ENCODE measurements at places on chromosomes 2 and 18. TPM values are rescaled to one million over a fixed set of nuclear protein-coding genes. Genes with fewer than 3 reads are reported as not detected.

PDCD1 gene
- polyA plus RNA-seq, result 0.13 TPM

DNA sequence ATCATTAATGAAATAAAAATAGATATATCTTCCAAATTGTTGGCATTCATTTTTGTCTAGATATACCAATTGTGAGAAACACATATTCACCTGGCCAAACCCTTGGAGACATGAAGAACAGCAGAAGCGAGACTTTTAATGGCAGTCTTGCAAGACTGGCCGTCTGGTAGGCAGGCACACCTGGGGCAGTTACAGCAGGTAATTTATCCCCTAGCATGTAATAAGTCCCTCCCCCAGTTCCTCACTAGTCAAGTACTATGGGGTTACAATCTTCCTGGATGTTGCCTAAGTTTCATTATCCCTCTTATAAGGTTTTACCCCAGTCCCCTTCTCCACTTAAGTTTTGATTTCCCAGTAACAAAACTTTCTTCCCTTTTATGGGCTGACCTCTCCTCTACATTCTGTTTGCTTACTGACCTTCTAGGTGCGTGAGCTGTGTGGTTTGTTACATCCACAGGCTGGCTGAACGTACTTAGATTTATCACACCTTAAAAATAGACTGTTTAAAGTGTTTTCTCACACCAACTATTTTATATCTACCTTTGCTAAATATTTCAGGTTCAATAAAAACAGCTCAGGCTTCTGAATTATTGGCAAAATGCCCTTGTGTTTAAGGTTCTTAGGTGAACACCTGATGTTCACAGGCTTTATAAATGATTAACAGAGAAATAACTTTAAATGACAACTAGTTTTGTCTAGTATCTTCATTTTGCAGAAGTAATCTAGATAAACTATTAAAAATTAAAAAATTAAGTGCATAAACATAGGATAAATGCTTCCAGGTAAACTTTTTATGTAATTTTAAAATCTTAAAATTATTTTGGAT lies 365.0 kb upstream of the TFPI start:
- DNase-seq, result no peak

DNA sequence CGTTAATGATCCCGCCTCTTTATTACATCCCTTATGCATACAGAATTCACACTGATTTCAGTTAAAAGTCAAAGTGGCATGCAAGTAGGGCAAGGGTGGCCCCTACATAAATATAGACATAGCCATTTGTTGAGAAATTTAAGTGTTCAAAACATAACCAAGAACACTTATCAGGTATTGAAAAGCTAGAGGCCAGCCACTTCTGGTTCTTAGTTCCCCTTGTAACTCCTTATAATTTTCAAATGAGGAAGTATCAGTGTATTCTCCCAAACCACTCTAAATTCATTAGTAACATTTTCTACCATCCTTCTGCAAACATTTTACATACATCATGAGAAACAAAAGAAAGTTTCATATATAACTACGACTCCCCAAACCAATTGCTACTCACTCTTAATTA lies 5.8 kb upstream of the ARL5A start:
- DNase-seq, result no peak

TSPYL6 gene
- polyA plus RNA-seq, result 0.13 TPM
